C1 segment of cervical spinal cord (tissue), 14 donors: ENCODE measurements at places on chromosomes 5 and 9.

DNA sequence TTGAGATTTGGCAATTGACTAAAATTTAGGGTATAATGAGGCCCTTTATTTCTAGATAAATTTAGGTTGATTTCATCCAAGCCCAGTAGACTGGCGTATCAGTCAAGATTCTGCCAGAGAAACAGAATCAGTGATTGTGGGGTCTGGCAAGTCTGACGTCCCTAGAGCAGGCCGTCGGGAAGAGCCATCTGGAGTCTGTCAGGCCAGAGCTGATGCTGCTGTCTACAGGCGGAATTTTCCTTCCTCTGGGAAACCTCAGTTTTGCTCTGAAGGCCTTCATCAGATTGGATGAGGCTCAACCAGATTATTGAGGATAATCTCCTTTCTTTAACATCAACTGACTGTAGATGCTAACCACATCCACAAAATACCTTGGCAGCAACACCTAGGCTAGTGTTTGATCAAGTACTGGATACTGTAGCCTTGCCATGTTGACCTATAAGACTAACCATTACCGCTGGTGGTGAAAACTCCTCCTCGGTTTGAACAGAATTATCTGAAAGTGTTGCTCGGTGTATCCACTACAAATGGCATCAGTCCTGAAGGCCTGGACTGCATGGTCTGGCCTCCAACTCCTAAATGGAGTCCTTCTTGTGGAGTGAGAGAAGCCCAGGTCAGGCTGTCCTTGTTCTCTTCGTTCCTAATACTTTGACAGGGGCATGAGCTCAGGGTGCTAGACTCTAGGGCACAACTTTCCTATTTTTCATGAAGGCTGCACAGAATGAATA lies 83.2 kb upstream of the ANKH start:
- no peak for DNase-seq

GRCh38 chr5:39057734-39058133 lies 16.5 kb downstream of the RICTOR start:
- DNase-seq = no peak

DNA sequence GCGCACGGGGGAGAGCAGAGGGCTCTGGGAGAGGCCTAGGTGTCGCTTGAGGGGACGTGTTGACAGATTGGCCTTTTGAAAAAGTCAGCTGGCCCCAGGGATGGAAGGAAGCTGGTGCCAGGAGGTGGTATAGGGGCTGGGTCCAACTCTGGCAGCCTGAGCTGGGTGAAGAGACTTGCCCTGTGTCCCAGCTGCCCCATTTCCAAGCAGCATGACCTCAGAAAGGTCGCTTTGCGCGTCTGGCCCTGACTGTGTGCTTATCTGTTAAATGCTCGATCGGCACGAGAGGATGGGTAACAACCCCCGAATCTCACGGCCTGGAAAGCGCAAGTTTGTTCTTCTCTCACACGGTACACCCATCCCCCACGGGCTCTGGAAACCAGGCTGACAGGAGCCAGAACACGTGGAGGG lies 31.2 kb upstream of the LAMC3 start:
- DNase-seq = no peak

DNA sequence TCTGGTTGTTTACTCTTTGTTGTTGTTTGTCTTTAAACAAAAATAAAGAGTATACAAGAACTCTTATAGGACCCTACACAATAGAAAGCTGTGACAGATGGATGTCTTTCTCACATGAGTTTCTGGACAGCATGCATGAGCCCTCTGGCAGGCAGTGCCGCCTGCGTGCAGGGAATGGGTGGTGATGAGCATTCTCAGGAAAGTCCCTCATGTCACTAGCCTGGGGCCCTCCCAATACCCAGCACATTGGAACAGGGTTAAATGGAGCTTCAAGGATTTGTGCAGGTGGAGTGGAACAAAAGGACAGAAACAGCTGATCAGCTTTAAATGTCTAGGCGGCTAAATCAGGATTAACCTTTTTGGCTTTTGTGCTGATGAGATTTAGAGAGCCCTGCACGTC lies 181.0 kb upstream of the CD180 start:
- no peak for DNase-seq

- DNase-seq = no peak
These were observed 59.0 kb downstream of the IARS1 start for GRCh38 chr9:92234514-92234913.

GRCh38 chr5:51488803-51489642 lies 105.8 kb downstream of the ISL1 start:
- DNase-seq = no peak

GRCh38 chr5:149702934-149703646 lies 27.0 kb upstream of the PPARGC1B start:
- DNase-seq = no peak

GRCh38 chr9:106830527-106831150 lies 32.3 kb upstream of the ZNF462 start:
- no peak for DNase-seq

DNA sequence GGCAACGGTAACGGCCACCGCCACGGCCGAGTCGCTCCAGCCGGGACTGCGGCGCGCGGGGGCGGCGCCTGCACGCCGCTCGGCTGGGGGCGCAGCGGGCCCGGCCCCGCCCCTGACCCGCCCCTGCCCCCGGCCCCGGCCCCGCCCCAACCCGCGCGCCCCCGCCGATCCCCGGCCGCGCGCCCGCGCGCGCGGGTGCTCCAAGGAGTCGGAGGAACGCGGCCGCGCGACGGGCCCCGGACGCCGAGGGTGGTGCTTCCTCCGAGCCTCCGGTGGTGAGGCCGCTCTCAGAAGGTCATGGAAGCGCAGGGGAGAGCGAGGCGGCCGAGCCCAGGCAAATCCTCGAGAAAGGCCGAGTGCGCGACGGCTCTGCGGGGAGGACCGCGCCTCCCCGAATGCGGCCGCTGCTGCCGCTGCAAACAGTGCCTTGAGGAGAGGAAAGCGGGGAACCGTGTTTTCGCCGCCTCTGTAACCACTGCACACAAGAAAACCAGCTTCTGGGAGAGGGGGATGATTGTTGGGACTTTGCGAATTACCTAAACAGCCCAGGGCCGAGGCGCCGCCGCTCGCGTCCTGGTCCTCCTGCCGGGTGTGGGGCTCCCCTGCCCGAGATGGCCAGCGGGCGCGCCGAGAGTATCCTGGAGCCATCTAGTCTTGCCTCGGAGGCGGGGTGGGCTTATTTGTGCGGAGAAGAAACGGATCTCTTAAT lies at the start of gene LIFR:
LIFR (minus strand) TSS at position 48 of the 709 bp plus-strand sequence. CDS start 25,999 bp downstream, outside the sequence.
- peak; percentile 69 for DNase-seq

DNA sequence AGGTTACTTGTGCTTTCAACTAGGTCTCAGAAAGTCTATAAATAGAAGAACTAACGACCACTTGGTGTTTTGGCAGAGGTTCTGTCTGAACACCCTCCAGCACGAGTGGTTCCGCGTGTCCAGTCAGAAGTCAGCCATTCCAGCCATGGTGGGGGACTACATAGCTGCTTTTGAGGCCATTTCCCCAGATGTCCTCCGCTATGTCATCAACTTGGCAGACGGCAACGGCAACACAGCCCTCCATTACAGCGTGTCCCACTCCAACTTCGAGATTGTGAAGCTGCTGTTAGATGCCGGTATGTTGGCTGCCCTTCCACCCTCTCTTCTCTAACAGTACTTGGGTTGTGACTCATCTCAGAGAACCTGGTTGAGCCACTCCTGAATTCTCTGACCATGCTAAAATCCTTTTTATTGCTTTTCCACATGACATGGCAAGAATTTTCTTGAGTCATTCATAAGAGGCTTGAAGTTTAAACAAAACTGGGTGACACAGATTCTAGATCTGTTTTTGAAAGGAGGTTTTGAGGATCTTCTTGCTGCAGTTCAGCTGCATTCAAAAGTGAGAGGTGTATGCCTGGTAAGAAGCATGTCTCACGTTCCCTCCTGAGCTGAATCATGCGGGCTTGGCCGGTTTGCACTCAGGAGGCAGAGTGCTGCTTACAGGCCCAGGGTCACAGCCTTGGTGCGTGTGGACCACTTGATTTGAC lies 103.1 kb upstream of the DMRT1 start:
- DNase-seq = no peak
